ENCODE measurements at places on chromosomes 11 and 22. TPM values are rescaled to one million over a fixed set of nuclear protein-coding genes. Genes with fewer than 3 reads are reported as not detected.

Gene HARBI1
- 8.3 TPM for total RNA-seq

Gene OR6A2
- not detected for total RNA-seq

Gene OR8D4
- total RNA-seq: not detected

Gene KDM4E
- total RNA-seq: not detected

DNA sequence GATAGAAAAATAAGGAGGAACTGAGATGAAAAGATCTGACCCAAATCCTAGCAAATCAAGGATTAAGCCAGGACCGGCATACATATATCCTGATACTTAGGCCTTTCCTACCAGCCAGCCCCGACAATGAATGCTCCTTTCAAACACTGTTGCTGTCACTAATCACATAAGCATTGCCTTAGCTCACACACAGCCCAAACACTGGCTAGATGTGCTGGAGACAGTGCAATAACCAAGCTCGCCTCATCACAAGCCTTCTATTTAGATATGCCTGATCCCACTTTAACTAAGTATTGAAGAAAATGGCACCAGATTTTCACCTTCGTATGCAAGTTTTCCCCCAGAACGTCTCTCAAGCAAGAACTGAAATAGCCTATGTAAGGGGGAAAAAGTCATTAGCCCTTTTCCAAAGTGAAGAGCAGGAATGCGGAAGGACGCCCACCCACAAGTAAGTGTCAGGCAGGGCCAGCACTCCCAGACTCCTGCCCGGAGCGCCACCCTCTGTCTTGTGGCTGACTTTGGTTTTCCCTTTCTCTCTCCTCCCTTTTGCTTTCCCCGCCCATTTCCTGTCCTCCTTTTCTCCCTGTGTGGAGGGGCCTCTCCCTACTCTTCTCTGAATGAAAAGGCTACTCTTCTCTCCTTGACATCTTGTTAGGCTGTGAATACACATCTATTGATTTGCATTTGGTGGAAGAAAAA lies 8.9 kb upstream of the OPCML start:
- H3K4me3 ChIP-seq: no peak overlapping the region
- H3K27ac ChIP-seq: no peak overlapping the region
- H3K36me3 ChIP-seq: no peaks in the 10 kb centered on the region
- H3K4me1 ChIP-seq: peaks cover 3% of the 10 kb centered on the region
- H3K27me3 ChIP-seq: no peaks in the 10 kb centered on the region
- no peak for DNase-seq

GRCh38 chr11:67345920-67346819 lies 7.2 kb downstream of the POLD4 start:
- peak overlapping the region; percentile 89 for H3K27ac ChIP-seq
- no peak for DNase-seq
- H3K36me3 ChIP-seq: no peaks in the 10 kb centered on the region
- H3K27me3 ChIP-seq: no peaks in the 10 kb centered on the region
- peaks cover 29% of the 10 kb centered on the region for H3K4me1 ChIP-seq

GRCh38 chr22:33129621-33130020 lies 71.4 kb upstream of the SYN3 start:
- H3K4me3 ChIP-seq: no peak overlapping the region
- no peaks in the 10 kb centered on the region for H3K4me1 ChIP-seq
- H3K27ac ChIP-seq: no peak overlapping the region
- no peaks in the 10 kb centered on the region for H3K36me3 ChIP-seq

- no peak overlapping the region for H3K27ac ChIP-seq
- peaks cover 13% of the 10 kb centered on the region for H3K36me3 ChIP-seq
- H3K4me3 ChIP-seq: no peak overlapping the region
- DNase-seq: no peak
- H3K27me3 ChIP-seq: no peaks in the 10 kb centered on the region
These were observed 45.5 kb upstream of the GRIK4 start for GRCh38 chr11:120465921-120466534.

DNA sequence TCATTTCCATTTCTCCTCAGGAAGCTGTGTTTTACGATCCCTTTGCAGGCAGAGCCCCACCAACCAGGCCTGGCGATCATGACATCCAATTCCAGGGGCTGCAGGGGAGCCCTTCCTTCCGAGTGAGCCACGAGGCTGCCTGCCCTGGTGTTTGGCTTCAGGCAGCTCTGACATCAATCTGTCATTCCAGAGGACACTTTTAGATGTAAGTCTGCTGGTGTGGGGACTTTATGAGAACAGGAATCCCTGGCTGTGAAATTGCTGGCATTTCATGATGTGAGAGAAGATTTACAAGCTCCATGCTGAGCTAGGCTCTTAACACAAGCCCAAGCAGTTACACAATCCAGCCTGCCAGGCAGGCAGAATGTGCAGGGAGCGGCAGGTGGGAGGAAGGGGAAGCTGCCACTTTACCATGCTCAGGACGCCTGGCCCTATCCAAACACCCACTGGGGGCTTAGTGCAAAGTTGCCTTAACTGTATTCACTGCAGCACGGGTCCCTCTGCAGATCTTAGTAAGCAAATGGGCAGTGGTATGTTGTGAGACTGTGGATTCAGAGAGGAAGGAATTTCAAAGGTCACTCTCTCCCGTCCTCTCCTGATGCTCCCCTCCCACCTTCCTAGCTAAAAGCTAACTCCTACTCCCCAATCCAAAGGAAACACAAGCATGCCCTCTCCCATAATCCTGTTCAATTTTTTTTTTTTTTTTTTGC lies 43.4 kb upstream of the MICAL2 start:
- no peaks in the 10 kb centered on the region for H3K36me3 ChIP-seq
- no peak overlapping the region for H3K27ac ChIP-seq

DNA sequence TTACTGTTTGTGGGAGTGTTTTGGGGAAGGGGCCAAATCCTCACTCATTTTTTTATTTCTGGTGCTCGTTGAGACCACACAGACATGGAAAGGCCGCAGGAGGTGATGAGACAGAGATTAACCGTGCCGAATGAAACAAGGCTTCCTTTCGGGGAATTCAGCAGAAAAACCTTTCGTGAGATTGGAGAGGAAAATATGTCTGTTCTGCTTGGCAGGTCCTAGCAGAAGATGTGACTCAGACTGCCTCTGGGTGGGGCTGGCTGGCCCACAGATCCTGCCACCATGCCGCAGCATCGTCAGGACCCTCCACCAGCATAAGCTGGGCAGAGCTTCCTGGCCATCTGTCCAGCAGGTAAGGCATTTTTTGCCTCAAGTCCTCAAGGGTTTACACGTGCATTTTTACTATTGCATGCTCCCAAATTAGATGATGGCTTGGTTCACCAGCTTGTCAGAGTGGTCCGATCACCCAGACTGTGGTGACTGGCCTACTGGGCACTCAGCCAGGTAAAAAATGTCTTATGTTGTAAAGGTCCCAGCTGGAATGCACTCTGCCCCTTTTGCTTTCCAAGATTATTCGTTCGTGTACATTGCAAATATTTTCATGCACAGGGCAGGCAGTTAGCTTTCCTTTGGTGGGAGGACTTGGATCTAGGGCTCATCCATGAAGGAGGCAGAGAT lies 1.5 kb downstream of the DDB2 start:
- no peaks in the 10 kb centered on the region for H3K27me3 ChIP-seq
- H3K4me1 ChIP-seq: peaks cover 37% of the 10 kb centered on the region
- no peak for DNase-seq
- H3K27ac ChIP-seq: peak overlapping the region; percentile 97

- H3K4me1 ChIP-seq: no peaks in the 10 kb centered on the region
- H3K36me3 ChIP-seq: no peaks in the 10 kb centered on the region
- H3K27me3 ChIP-seq: peaks cover 10% of the 10 kb centered on the region
- H3K4me3 ChIP-seq: no peak overlapping the region
- no peak for DNase-seq
These were observed 39.3 kb downstream of the SGSM1 start for GRCh38 chr22:24845041-24845898.

DNA sequence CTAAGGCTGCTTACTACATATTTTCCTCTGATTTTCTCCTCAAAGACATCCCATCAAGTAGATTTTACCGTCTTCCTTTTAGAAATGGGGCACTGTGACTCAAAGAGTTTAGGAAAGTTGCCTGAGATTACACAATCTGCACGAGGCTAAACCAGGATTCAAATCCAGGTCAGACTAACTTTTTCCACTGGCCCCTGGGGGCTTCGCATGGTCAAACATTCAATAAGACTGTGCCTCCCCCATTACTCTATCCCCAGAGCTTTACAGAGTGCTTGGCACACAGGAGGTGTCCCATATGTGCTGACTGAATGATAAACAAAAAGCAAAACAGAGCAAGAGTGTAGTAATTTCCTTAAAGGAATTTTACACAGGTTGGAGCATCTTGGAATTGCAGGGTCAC lies 118.1 kb upstream of the TEAD1 start:
- peaks cover 8% of the 10 kb centered on the region for H3K36me3 ChIP-seq
- peaks cover 11% of the 10 kb centered on the region for H3K27me3 ChIP-seq
- no peak for DNase-seq
- H3K27ac ChIP-seq: no peak overlapping the region
- no peak overlapping the region for H3K4me3 ChIP-seq

- peak overlapping the region; percentile 13 for H3K4me3 ChIP-seq
- no peaks in the 10 kb centered on the region for H3K36me3 ChIP-seq
- H3K27ac ChIP-seq: peak overlapping the region; percentile 74
- peaks cover 15% of the 10 kb centered on the region for H3K4me1 ChIP-seq
- no peak for DNase-seq
- H3K27me3 ChIP-seq: no peaks in the 10 kb centered on the region
These were observed 1.2 kb downstream of the PGAP2 start for GRCh38 chr11:3809624-3809928.

DNA sequence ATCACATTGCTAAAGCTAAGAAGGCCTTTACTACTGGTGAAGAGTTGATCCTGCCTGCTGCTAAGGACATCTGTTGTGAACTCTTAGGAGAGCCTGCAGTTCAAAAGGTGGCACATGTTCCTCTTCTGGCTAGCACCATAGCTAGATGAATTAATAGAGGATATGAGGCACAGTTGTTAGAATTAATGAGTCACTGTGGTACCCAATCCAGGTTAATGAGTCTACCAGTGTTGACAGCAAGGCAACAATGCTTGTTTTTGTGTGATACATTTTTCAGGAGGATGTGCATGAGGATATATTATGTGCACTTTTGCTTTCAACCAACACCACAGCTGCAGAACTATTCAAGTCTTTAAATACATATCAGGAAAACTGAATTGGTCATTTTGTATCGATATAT lies 12.0 kb downstream of the C11orf58 start:
- H3K27ac ChIP-seq: no peak overlapping the region
- H3K4me3 ChIP-seq: no peak overlapping the region
- H3K27me3 ChIP-seq: no peaks in the 10 kb centered on the region
- no peak for DNase-seq
- no peaks in the 10 kb centered on the region for H3K36me3 ChIP-seq

DNA sequence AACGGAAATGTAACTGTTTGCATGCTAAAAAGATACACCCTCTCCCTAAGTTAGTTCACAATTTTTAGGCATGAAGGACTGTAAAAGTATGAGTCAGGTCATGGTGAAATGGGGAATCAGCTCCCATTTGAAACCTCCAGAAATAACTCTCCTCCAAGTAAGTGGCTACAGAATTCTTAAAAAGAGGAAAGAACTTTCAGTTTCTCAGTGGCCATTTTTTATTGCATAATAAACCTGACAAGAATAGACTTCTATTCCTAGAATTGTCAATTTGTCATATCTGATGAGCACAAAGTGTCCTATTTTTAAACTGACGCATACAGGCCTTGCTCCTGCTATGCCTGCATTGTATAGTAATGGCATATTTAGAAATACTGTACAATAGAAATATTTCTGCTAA lies 612.2 kb downstream of the CNTN5 start:
- H3K36me3 ChIP-seq: no peaks in the 10 kb centered on the region
- no peak overlapping the region for H3K27ac ChIP-seq
- H3K27me3 ChIP-seq: no peaks in the 10 kb centered on the region
- H3K4me3 ChIP-seq: no peak overlapping the region
- no peak for DNase-seq

DNA sequence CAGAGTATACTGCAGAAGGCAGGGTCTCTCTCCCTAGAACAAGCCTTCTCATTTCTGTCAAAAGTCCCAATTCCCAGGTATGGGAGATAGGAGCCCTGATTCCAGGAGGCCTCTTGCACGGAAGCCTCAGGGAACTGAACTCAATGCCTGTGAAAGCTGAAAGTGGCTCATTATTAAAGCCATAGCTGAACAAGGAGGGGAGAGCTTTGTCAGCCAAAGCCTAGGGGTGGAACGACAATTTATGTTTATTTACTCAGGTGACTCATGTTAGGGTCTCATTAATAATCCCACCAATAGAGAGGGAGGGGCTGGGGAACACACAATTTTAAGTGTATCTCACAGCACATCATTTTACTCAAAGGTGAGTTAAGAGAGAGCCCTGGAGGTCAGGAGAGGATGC lies 44.9 kb downstream of the DSCAML1 start:
- no peak overlapping the region for H3K4me3 ChIP-seq
- H3K36me3 ChIP-seq: no peaks in the 10 kb centered on the region
- no peak overlapping the region for H3K27ac ChIP-seq
- peaks cover 2% of the 10 kb centered on the region for H3K27me3 ChIP-seq
- H3K4me1 ChIP-seq: no peaks in the 10 kb centered on the region

DNA sequence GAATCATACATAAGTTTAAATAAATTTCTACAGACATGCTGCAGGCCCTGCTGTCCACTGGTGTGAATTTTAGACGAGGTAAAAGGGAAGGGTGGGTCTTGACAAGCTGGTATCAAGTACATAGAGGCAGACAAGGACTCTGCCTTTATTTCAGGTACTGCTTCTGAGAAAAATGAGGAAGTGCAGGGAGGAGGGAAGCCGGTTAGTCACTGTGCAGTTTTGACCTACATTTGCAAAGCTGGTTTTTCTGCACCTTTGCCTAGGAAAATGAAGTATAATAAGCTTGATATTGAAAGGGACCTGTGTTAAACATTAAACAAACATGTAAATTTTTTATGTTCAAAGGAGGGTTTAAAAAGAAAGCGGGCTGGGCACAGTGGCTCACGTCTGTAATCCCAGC lies 24.6 kb downstream of the TMEM45B start:
- no peak overlapping the region for H3K4me3 ChIP-seq
- no peak for DNase-seq
- H3K4me1 ChIP-seq: peaks cover 29% of the 10 kb centered on the region
- H3K27me3 ChIP-seq: no peaks in the 10 kb centered on the region
- peaks cover 16% of the 10 kb centered on the region for H3K36me3 ChIP-seq

DNA sequence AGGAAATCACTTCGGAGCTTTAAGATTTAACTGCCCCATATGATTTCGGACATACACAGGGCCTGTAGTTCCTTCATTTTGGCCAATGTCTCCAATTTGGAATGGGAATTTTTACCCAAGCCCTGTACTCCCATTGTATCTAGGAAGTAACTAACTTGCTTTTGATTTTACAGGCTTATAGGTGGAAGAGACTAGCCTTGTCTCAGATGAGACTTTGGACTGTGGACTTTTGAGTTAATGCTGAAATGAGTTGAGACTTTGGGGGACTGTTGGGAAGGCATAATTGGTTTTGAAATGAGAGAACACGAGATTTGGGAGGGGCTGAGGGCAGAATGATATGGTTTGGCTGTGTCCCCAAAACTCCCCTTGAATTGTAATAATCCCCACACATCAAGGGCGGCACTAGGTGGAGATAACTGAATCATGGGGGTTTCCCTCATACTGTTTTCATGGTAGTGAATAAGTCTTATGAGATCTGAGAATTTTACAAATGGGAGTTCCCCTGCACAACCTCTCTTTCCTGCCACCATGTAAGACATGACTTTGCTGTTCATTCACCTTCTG lies 130.5 kb downstream of the LARGE1 start:
- DNase-seq: no peak
- no peak overlapping the region for H3K4me3 ChIP-seq
- H3K27ac ChIP-seq: no peak overlapping the region
- H3K36me3 ChIP-seq: peaks cover 2% of the 10 kb centered on the region
- H3K27me3 ChIP-seq: no peaks in the 10 kb centered on the region
- H3K4me1 ChIP-seq: no peaks in the 10 kb centered on the region

GRCh38 chr11:115146425-115146824 lies 357.8 kb downstream of the CADM1 start:
- no peak for DNase-seq
- H3K4me3 ChIP-seq: no peak overlapping the region
- H3K4me1 ChIP-seq: no peaks in the 10 kb centered on the region
- H3K36me3 ChIP-seq: no peaks in the 10 kb centered on the region

All from naive thymus-derived CD8-positive, alpha-beta T cell (primary cell).